ENCODE measurements at places on chromosomes 3 and 15.

GRCh38 chr3:147422601-147423536, 13.7 kb downstream of the ZIC1 start:
- DNase-seq: no peak

DNA sequence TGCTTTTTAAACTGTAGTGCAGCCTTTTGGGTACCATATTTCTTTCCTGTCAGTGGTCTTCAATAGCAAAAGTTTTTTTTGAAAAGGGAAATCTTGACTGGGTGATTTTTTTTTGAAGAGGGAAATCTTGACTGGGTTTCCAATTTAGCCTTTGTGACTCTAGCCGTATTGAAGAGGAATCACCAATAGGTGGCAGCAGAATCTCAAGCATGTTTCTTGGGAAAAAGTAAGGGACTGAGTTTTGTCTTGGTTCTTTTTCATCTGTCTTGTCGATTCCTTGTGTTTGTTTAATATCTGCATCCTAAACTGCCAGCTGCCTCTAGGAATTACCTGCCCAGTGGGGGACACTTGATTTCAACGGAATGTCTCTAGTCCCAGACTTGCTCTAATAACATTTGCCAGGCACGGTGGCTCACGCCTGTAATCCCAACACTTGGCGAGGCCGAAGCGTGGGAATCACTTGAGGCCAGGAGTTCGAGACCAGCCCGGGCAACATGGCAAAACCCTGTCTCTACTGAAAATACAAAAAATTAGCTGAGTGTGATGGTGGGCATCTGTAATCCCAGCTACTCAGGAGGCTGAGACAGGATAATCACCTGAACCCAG, 89.2 kb downstream of the RBPMS2 start:
- no peak for DNase-seq

DNA sequence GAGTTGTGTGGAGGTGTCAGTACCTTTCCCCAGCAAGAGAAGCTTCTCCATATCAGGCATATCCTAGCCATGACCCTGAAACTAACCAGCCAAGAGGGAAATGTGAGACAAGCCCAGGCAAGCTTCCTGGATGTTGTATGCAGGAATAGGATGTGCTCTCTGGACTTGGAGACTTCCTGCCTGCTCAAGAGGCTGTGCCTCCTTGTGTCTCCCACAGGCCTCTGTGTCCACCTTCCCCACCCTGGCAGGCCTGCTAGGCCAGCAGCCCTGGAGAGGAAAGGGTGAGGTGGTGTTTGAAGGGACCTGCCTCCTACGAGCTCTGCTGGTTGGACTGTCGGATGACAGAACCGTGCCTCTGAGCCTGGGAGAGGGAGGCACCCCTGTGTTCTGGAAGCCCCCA, 2.1 kb upstream of the DYNLT2B start:
- no peak for DNase-seq

DNA sequence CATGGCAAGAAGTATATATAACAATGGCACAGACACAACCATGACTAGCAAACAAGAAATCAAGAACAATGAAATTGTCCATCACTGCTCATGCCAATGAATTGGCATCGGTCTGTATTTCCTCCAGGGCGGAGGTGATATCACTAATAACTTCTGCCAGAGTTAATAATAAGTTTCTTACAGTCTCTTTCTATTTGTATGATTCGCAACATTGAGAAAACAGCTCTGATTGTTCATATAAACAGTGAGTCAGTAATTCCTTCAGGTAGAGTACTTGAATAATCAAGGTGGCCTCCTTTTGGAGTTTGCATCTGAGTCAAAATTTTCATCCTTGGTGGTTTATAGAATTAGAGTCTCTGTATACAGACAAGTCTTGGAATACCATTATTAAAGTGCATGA, 8.3 kb upstream of the SPICE1 start:
- no peak for DNase-seq

GRCh38 chr3:112776000-112776399, 70.7 kb downstream of the CD200R1L start:
- DNase-seq: no peak

GRCh38 chr15:88331291-88331690, 74.8 kb upstream of the NTRK3 start:
- peak; percentile 77 for DNase-seq

DNA sequence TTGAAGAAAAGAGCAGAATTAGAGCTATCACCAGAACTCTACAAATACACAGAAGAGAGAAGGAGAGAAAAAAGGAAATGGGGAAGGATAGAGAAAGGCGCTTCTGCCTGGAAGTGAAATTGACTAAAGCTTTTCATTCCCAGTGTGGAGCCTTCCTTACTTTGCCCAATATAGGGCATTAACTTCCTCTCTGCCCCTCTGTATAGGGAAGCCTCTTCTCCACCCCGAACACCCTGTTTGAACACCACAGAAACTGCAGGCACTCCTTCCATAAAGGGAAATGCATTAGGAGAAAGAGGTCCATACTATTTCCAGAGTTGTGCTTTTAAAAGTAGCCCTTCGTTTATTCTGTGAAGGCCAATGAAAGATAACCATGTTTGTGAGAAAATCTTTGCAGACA, 248.5 kb downstream of the RAP2B start:
- DNase-seq: no peak

DNA sequence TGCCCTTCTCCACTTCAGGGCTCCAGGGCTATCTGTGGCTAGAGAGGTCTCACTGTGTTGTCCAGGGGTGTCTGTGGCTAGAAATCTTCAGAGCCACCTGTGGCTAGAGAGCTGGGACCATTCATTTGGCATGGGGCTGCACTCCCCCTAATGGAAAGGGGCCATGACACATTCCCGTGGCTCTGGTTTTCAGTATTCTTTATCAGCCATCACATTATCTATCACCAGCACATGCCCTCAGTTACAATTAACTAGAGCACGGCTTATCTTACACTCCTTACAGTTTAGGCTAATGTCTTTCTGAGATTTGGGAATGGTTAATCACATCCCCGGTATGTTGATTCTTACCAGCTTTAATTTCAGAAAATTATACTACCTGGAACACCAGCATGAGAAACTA, 128.6 kb downstream of the RORA start:
- no peak for DNase-seq

- DNase-seq: no peak
Observed at GRCh38 chr15:90336705-90337141, 15.4 kb upstream of the ZNF774 start.

DNA sequence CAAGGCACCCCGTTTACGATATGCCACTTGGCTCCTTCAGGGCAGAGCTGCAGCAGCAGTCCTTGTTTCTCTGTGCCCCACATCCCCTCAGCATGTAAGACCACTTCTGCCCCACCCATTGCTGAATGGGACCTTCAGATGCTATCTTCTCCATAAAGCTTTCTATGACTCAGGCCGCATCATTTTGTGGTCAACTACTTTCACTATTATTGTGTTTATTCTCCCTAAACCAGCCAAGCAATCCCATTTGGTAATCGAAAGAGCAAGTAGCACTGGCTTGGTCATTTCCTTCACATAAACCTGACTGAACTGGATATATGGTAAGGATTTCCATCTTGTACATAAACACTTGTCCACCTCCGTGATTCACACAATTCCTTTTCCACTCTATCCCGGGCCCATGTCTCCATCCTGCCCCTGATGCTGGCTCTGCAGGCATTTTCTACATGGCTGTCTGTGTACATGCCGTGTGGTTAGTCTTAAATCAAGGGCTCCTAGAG, 25.7 kb downstream of the LIPC start:
- DNase-seq: no peak

GRCh38 chr3:186871403-186871924, 29.0 kb downstream of the ADIPOQ start:
- no peak for DNase-seq

DNA sequence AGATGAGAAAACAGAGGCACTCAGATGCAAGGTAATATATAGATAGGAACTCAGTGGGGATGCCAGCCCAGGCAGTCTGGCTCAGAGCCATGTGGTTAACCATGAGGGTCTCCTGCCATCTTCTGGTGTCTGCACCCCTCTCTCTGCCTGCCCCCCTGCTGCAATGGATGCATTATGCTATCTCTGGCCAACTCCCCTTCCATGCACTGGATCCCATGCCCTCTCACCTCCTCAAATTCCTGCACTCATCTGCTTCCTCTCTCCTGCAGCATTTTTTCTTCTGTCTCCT, 163.2 kb downstream of the STT3B start:
- DNase-seq: no peak

DNA sequence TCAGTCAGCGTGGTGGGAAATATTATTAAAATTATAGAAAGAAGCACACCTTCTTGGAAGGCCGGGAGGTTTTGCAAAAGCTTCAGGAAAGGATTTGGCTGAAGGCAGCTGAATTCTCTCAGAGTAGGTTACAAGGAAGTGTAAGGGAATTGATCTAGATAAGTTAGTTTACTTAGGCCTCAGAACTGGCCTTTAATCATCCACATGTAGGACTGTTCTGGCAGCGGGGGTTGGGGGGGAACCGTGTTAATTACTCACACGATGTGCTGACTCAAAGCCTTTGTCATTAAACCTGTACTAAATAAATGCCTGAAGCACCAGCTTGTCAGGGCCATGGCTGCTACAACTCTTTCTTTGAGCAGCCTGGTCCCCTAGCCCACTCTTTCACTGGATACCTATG, 12.8 kb downstream of the ASB14 start:
- DNase-seq: no peak

DNA sequence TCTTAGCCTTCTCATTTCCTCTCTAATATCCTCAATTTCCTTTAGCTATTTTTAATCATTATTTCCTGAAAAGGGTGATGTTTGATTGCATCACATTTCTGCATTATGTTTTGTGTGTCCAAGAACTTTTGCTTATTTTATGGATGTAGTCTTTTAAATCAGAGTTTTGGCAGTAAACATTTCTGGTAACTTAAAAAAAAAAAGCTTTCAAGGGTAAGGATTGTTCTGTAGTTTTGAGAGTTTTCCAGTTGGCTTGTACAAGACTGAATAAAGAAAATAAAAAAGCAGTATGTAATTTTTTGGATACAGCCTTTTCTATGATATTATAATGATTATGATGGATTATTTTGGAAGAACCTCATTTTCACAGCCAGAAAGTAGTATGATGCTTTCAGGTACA, 99.4 kb downstream of the DHX36 start:
- DNase-seq: no peak

- DNase-seq: no peak
Observed at GRCh38 chr3:80023010-80023409, 255.2 kb upstream of the ROBO1 start.

GRCh38 chr15:85504749-85505676, 124.6 kb downstream of the AKAP13 start:
- no peak for DNase-seq

GRCh38 chr15:33612721-33613304, 302.0 kb downstream of the RYR3 start:
- no peak for DNase-seq

GRCh38 chr3:66467996-66468735, 32.7 kb downstream of the LRIG1 start:
- DNase-seq: no peak

DNA sequence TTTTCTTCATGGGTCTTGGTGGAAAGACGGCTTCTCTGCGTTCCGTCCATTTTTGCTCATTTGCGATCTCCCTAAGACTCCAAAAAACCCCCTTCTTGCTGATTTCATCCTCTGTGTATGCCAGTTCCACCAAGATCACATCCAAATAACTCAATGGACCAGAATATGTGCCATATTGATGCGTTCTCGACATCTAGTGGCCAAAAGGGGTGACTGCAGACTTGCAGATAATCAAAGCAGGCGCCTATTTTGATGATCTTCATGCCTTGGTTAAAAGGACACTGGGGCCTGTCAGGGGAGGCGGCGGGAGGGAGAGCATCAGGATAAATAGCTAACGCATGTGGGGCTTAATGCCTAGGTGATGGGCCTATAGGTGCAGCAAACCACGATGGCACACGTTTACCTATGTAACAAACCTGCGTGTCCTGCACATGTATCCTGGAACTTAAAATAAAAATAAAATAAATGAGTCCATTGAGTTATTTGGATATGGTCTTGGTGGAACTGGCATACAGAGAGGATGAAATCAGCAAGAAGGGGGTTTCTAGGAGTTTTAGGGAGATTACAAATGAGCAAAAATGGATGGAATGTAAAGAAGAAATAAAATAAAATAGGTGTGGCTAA, 104.2 kb upstream of the RAD18 start:
- peak; percentile 65 for DNase-seq

- no peak for DNase-seq
Observed at GRCh38 chr3:74664606-74665005, 50.1 kb upstream of the CNTN3 start.

DNA sequence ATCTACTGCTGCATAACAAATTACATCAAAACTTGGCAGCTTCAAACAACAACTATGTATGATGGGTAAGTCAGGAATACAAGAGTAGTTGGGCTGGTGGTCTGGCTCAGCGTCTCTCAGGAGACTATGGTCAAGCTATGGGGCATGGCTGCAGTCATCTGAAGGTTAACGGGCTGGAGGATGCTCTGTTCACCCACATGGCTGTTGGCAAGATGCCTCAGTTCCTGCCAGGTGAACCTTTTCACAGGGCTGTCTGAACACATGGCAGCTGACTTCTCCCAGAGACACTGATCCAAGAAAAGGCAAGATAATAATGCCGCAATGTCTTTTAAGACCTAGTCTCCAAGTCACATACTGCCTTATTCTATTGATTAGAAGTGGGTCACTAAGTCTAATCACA, 63.7 kb downstream of the GPR176 start:
- no peak for DNase-seq

- DNase-seq: no peak
Observed at GRCh38 chr3:28716939-28717338, 368.3 kb upstream of the AZI2 start.

DNA sequence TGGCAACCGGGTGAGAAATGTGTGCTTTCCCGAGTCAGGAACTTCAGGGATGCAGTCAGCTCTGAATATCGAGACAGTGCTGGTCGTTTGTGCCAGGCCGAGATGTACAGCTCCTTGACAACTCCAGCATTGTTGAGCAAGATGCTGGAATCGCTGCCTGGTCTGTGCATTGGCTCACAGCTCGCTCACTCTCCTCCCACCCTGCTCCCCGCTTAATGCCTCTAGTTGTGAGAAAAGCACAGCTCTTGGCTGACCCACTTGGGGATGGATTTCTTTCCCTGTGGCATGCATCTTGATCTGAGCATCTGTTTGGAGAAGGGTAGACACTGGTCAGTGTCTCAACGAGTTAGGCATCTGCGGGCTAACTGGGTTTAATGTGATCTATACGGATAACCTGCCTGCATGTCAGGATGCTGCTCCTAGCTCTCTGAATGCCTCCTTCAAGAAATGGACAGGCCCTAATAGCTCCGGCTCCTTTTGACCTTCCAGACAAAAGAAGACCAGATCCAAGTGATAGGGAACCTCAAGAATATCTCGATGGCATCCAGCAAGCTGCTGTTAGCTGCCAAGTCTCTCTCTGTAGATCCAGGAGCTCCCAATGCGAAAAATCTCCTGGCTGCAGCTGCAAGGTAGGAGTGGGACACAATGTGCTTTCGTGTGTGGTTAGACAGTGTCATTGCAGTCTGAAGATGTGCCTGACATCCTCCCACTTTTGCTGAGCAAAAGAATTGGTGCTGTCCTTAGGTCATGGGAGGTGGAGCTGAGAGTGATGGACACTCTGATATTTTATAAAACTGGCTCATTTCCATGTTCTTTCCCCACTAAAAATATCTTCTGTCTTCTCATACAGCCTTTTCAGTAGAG, 302.2 kb upstream of the TPM1 start:
- no peak for DNase-seq

Data from H1 (cell line).